Activated T-helper 2 cell treated with anti-CD3 and anti-CD28 coated beads, Interferon-gamma antibody, Interleukin-2, Interleukin-4, amounts not matched to agents 10 μg/mL and 5 μg/mL and 100 μg/mL, durations not matched to agents 14 hours and 24 hours and 36 hours (primary cell): ENCODE measurements at places on chromosomes 3 and 15.

DNA sequence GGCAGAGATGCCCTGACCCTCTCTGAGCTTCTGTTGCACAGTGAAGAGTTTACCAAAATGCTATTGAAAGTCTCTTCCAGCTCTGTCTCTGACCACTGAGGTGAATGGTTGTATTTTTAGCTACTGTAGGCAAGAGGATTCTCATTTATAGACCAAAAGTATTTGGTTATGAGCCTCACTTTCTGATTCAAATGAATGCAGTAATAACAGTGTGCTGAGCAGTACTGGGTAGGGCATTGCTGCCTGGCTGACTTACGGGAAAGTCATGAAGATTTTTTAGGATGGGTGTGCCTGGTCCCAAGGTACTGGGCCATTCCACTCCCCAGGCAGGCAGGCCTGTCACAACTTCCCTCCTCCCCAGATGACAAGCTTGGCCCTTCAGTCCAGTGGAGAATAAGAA lies 15.5 kb downstream of the PLA1A start:
- no peak for DNase-seq

- no peak for DNase-seq
Measured at GRCh38 chr3:55313666-55314065, 173.4 kb downstream of the WNT5A start.

- no peak for DNase-seq
Measured at GRCh38 chr3:126269354-126269753, 87.9 kb downstream of the KLF15 start.

- DNase-seq: no peak
Measured at GRCh38 chr3:112059497-112059896, 25.0 kb downstream of the TMPRSS7 start.
